Brain pericyte (primary cell): ENCODE measurements at places on chromosomes 2 and 18.
A peak's percentile ranks its signal among the peaks of the same experiment; 100 is the strongest.

DNA sequence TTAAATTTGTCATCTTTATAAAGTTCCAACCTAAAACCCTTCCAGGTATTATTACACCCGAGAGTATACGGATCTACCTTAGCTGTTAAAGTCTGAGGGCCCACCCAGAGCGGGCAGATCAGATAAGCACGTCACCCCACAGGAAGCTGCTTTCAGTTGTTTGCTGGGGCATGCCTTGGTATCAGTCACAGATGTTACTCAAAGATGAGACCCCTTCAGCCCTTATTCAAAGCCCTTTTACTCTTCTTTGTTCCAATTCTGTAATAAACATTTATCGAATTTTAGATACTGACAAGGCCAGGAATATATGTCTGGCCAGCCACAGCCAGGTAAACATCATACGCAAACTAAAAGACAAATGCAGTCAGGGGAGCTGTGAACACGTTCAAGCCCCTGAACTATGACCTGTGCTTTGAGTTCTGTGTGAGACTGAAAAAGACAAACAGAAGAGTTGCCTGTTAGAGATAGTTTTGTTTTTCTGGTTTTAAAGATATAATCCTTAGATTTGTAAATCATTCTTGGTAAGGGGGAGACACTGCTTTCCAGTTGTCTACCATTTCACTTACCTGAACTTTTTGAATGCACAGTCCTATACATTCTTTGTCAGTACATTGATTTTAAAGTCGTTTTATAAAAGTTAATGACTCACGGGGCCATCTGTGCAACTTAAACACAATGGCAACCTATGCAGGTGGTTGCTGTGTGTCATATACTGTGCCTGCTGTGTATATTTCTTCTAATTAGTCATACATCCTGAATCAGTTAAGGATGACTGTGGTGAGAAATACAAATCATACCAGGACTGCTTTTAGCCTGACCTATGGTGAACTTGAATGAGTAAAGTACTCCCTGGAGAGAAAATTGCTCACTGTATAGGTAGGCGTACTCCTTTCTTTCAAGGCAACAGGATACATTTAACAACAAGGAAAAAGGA is 100.5 kb upstream of the ITPRID2 start:
- DNase-seq = peak; percentile 51

DNA sequence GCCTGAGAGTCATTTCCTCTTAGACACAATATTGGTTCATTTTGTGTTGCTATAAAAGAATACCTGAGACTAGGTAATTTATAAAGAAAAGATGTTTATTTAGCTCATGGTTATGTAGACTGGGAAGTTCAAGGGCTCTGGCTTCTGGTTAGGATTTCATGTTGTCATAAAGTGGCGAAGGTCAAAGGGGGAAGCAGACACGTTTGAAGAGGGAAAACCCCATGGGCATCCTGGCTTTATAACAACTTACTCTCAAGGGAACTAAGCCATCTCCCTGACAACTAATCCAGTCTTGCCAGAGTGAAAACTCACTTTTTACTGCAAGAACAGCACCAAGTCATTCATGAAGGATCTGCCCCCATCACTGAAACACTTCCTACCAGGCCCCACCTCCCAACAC is 89.7 kb upstream of the RNF152 start:
- DNase-seq = no peak

- no peak for DNase-seq
Observed at GRCh38 chr2:10475811-10476660, 27.9 kb upstream of the ODC1 start.

DNA sequence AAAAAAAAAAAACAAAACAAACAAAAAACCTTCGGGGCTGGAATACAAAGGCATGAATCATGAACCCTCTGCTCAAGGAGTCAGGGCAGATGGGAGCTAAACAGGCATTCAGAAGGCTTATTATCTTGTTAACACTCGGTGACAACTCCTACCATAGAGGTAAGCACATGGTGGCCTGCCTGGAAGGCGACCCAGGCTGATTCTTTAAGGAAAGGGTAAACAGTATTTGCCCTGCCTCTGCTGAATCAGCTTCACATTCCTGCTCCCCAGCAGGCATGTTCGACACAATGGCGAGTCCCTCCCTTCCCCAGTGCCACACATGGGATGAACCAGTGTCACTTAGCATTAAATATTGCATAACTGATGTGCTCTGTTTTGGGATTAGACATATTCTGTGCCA is 191.9 kb downstream of the ARL4C start:
- no peak for DNase-seq

- no peak for DNase-seq
Observed at GRCh38 chr2:84055816-84056215, 403.3 kb downstream of the SUCLG1 start.

GRCh38 chr2:25265802-25266201 is 75.9 kb downstream of the DNMT3A start:
- no peak for DNase-seq

DNA sequence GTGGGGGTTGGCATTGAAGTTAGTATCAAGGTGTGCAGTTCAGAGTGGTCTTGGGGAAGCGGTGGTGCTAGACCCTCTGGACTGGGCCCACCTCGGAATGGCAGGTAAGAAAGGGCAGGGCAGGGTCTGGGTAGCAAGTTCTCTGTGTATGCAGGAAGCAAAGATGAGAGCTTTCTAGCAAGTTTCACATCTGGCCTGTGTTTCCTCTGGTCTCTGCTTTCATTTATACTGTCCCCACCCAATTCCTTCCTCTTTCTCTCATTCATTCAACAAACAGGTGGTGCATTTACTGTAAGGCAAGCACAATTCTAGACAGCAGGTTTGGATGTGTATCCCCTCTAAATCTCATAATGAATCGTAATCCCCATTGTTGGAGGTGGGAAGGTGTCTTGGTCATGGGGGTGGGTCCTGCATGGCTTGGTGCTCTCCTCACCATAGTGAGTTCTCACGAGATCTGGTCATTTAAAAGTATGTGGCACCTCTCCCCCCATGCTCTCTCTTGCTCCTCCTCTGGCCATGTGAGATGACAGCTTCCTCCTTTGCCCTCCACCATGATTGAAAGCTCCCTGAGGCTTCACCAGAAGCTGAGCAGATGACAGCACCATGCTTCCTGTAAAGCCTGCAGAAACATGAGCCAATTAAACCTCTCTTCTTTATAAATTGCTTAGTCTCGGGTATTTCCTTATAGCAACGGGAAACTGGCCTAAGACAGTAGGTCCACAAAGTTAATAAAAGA is 51.8 kb downstream of the PKDCC start:
- no peak for DNase-seq
